Transverse colon (tissue), 4 donors: ENCODE measurements at places on chromosomes 12 and 14.

DNA sequence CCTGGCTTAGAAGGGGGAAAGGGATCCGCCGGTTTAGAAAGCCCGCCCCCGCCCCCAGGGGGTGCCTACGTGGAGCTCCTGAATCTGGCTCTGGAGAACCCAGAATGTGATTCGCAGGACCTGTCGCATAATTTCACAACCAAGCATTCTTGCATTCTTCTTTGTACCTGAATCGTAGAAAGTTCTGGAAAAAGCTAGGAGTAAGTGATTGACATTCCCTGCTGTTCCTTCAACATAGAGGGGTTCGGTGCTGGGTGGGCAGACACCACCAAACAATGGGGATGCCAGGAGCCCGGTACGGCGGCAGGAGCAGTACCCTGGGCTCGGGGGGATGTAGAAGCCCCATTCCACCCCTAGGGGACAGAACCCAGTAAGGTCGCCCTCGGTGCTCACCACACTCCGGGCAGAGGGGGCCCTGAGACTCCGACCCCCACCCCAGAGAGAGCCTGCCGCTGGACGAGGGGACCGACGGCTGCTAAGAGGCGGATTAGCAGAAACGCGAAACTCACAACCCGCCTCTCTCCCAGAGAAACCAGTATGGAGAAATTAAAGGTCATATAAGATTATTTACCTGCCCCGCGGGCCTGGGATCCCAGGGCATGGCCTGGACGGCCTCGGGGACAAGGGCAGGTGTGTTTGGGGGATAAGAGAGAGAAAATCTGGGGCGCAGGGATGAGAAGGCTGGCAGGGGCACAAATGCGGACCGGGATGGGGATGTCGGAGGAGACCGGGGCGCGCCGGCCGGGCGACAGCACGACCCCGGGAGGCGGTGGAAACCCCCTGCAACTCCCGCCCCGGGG is 520 bp downstream of the CSRP2 start:
- no peak for DNase-seq

DNA sequence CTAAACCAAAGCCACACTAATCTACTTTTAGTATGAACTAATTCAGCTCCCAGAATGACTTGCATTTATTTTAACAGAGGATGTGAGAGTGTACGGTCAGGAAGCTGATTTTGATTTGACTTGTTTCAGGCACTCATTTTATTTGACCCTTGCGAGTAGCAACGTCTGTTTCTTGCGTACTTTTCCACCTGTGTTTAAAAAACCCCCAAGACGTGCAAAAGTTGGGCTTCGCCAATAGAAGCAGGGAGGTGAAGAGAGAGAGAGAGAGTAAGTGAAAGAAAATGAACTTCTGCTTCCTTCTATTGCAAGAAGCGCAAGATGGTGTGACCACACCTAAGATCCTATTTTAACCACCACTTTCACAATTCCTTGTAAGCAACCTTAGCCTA is 6.7 kb upstream of the SLC15A4 start:
- DNase-seq, result no peak

DNA sequence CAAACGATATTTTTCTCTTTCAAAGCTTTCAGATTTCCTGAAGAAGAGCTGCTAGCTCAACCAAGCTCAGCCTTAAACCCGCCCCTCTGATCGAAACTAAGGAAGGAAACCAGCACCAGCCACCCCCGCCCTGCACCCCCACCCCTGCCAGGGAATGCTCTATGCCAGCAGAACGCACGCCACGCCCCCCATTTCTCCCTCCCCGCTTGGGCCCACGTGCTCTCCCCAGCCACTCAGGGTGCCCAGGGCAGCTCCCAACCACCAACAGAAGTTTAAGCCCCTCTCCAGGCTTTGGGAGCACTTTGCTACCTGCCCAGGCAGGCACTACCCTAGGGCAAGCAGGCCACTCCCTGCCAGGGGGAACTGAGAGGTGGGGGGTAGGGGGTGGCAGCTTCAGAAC is 18.8 kb upstream of the KRT78 start:
- DNase-seq, result peak; percentile 74

DNA sequence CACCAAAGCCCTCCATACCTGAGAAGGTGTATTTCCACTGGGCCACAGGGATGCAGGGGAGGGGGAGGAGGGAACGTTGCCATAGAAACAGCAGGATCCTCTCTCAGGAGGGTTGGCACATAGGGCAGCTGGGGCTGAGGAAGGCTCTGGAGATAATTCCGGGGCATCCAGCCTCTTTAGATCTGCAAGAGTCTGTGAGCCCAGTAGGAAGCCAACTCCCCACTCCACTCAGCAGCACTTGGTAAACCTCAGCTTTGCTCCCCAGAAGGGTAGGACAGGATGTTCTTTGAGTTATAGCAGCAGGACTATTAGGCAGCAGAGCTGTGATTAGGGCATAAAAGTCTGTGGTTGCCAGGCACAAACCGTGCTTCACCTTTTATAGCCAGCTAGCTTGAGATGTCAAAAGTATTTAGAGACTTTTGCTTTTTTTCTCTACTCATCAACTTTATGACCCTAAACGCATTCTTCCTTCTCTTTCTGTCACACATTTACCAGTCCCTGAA is 7.8 kb upstream of the PLEKHG3 start:
- DNase-seq, result peak; percentile 70

DNA sequence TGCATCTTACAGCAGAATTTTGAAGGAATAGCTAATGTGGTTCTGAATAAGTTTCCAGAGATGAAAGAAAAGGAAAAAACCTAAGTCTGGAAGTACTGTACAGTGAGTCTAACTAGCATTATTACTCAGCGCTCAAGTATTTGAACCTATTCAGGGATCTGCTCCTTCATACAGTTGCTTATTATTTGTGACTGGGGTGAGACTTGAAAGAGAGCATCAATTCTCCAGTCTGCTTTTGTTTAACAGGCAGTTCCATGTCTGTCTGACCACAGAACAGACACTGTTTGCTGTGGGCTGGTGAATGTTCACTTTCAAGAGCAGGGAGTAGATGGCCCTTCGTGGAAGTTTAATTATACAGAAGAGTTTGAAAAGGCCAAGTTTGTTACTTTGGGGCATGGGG is 9.3 kb downstream of the ETV6 start:
- no peak for DNase-seq

DNA sequence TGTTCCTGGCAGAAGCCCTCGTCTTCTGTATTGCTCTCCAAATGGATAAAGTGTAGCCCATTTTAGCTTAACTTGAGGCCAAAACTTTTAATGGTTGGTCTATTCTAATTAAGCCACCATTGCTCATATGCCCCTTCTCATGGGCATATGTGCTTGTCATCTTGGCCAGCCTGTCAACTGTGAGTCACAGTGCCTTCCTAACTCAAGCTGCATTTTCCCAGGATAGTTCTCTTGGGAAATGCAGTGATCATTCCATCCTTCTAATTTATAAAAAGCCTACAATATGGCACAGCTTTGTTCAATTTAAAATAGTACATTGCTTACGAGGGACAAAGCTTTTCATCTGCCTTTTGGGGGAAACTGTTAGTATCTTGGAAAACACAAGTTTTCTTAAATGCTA is 6.6 kb downstream of the PTHLH start:
- DNase-seq, result no peak

DNA sequence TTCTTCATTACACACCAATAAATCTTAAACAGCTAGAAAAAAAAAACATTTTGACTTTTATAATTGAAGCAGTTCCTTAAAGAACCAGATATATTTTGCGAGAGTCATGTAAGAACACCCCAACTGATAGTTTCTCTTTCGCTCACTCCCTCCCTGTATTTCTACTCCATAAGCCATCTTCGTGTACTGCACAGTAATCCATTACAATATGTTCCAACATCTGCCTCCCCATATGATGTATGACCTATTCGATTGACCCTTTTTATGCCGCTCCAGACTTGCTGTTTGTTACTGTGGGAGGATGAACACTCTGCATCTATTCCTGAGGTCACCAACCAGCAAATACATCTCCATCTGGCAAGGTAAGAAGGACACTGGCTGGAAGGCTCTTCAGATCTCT is 331.7 kb downstream of the SOX5 start:
- no peak for DNase-seq

DNA sequence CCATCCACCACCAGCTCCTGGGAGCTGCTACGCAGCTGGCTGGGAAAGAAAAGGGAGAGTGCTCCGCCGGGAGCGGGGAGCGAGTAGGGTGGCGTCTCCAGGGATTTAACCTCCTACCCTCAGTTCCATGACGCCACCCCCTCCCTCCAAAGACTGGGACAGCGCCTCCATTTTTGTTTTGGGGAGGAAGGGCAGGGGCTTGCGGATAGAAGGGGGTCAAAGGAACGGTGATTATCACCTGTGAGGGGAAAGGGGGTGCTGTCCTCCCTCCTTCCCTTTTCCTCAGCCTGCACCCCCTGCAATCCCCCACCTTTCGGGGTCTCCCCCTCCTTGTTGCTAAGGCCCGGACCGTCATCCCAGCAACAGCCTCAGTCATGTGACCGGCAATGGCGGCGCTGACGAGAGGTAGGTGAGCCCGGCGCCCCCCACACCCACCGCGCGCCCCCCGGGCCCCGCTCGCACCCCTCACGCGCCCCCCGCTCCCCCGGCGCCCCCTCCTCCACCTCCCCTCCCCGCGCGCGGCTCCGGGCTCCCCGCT is at the start of gene DTX3:
Gene DTX3 (plus strand): TSS at position 371 of the 538 bp plus-strand sequence. CDS start 1,694 bp downstream, outside the sequence.
- no peak for DNase-seq

- no peak for DNase-seq
Observed at GRCh38 chr14:30813216-30813615, 61.1 kb upstream of the COCH start.

- peak; percentile 9 for DNase-seq
Observed at GRCh38 chr14:26596543-26597061, 1.2 kb downstream of the NOVA1 start.

- DNase-seq, result no peak
Observed at GRCh38 chr12:3075315-3075714, 1.9 kb upstream of the TSPAN9 start.

GRCh38 chr12:6927379-6928021 is at the start of gene ATN1:
ATN1 (plus strand) TSS chr12:6927959; CDS start chr12:6934002, 6,043 bp downstream.
- peak; percentile 79 for DNase-seq

GRCh38 chr12:42666671-42667243 is 77.2 kb upstream of the PRICKLE1 start:
- no peak for DNase-seq

GRCh38 chr12:53232646-53233461 is 845 bp upstream of the RARG start:
- peak; percentile 81 for DNase-seq
